ENCODE measurements at places on chromosomes 2 and 18.

GRCh38 chr2:67294218-67294617 is 102.9 kb upstream of the ETAA1 start:
- no peak for DNase-seq

GRCh38 chr2:232574674-232575403 is 24.4 kb downstream of the EIF4E2 start:
- no peak for DNase-seq

GRCh38 chr2:70673041-70673647 is 94.9 kb downstream of the ADD2 start:
- no peak for DNase-seq

DNA sequence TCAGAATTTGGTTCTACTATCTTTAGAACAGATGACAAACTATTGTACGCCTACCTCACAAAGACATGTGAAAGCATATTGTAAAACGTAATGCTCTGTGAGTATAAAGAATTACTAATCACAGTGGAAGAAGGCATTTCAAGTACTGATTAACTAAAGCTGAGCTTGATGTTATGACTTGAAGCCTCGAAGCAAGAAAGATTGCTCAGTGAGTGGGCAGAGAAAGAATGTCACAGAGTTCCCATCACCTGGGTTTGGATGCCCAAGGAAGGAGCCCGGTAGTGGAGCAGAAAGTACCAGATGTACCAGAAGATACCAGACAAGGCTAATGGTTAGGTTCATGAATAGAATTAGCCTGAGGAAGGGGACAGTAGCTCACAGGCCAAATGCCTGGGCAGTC is 39.5 kb upstream of the FAM110C start:
- DNase-seq = no peak

- no peak for DNase-seq
Measured at GRCh38 chr2:10531874-10532637, 83.9 kb upstream of the ODC1 start.

GRCh38 chr2:227320305-227321094 is 4.6 kb upstream of the MFF start:
- DNase-seq = no peak

DNA sequence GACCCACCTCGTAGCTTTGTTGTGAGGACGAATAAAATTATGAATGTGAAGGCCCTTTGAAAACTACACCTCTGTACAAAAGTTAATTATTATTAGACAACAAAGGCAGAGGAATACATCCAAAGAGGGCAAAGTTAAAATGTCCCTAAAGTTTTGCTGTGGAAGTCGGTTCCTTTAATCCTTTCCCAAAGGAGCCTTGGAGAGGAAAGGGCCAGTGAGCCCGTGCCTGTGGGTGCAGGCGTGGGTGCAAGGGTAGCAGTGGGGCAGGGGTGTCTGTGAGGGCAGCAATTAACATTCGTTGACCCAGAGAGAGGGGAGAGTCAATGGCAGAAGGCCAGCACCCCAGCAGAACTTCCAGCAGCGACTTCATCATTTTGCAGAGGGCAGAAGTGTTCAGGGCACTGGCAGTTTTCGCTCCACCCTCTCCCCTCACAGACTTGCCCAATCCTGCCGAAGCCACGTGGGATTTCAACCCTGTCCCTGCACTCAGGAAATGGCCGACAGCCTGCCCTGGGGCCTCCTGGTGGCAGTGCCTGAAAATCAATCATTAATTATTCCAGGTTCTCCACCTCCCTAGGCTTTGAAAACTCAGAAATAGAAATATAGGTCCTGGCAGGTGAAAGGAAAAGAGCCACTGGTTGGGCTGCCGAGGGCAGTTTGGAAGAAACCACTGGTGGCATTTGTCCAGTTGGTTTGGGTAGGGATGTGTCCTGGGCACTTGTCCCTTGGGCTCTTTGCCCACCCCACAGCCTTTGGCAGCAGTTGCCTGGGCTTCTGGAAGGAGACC is 4.2 kb upstream of the PAX8 start:
- peak; percentile 34 for DNase-seq

- DNase-seq = no peak
Measured at GRCh38 chr2:102444233-102444632, 21.3 kb downstream of the IL18RAP start.

GRCh38 chr2:229486673-229487072 is 215.6 kb upstream of the PID1 start:
- DNase-seq = no peak

DNA sequence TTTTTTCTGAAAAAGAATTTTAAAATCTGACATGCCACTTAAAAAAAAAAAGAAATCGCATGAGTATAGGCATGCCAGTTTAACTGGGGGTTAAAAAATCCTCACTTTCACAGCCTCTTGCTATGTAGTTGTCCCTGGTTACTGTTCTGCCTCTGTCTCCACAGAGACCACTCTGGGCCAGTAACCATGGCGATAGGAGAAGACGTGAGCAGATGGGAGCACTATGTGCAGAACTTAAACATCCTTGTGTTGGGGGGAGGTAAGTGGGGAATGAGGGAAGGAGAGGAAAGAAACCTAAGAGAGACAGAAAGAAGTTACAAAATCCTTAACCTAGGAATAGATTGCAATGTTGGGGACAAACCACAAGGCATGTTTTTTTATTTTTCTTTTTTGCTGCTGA is 75.9 kb upstream of the CYRIA start:
- no peak for DNase-seq

DNA sequence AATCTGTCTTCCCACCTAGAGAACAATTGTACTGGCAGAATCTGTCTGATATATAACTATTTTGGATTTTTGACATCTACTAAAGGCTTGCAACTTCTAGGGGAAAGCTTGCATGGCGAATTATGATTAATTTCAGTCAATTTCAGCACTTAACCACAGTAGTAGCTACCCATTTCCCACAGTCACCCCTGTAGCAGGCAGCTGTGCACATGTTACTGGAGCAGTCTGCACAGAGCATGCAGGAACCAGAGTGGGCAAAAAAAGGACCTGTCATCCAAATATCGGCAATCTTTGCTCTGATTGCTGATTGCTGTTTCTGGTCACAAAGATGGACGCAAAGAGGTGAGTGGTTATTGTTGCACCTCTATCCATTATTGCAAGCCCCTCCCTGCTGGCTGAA is 473.3 kb downstream of the SPAG16 start:
- no peak for DNase-seq

- DNase-seq = no peak
Measured at GRCh38 chr2:42765686-42766085, 1.8 kb upstream of the OXER1 start.

- DNase-seq = no peak
Measured at GRCh38 chr2:157185476-157186227, 71.9 kb upstream of the GALNT5 start.

GRCh38 chr18:28115149-28115550 is 61.8 kb downstream of the CDH2 start:
- peak; percentile 100 for DNase-seq

- peak; percentile 94 for DNase-seq
Measured at GRCh38 chr2:135786823-135787222, 45.2 kb downstream of the UBXN4 start.

DNA sequence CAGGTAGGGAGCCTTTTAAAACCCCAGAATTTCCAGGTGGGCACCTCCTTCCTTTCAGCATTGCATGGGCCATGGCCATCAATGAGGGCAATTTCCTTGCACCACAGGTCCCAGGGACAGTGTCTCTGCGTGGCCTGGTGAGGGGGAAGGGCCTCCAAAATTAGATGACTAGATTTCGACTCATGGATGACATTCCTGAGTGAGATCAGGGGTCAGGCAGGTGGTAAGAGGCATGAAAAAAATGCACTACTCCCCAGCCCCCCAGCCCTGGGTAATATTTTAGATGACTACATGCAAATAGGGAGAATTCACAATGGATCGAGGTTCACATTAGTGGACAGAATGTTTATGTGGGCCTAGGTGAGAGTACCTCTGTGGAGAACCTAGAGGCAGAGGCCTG is 19.0 kb upstream of the IGFBP5 start:
- no peak for DNase-seq

- no peak for DNase-seq
Measured at GRCh38 chr2:174780191-174780840, 16.0 kb upstream of the CHRNA1 start.

- no peak for DNase-seq
Measured at GRCh38 chr2:166158546-166158945, 30.7 kb upstream of the SCN1A start.

DNA sequence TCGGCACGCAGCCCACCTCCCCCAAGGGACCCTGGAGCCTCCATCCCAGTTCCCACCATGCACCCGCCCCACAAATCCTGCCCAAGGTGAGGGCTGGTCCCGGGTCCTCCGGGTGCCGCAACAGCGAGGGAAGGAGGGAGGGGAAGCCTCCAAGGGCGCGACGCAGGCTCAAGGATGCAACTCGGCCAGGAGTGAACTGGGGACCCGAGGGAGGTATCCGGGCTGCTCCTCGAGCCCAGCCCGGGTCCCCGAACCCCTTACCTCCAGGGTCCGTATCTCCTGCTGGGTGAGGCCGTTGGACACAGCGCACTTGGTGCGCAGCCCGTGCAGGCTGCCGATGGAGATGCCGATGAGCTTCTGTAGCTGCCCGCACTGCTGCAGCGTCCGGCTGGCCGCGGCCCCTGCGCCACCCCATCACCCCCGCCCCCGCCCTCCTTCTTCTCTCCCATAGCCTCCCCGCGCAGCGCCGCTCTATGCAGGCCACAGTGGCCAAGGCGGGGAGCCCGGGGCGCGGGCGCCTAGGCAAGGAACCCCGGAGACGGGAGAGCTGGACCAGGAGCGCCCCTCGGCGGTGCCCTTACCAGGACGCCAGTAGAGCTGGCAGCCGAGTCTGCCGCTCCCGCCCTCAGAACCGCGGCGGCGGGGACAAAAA is 124.1 kb downstream of the ANKRD30BL start:
- DNase-seq = no peak

GRCh38 chr2:141806090-141806489 is 324.7 kb downstream of the LRP1B start:
- no peak for DNase-seq

DNA sequence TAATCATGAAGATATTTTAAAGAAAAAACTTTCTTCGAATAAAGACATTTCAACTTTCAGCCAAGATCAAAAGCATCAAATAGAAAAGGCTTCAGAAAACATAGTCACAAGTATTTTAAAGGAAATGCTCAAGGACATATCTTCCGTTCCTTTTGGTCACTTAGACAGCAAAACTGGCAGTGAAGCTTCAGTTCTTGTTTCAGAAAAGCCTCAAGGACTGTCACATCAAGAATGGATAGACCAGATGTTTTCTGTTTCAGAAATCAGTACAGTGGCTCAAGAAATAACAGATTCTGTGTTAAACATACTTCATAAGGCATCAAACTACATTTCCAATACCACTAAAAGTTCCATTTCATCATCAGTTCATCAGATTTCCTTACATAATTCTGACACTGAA is 51.8 kb downstream of the FSIP2 start:
- no peak for DNase-seq

- no peak for DNase-seq
Measured at GRCh38 chr18:77544792-77545191, 295.1 kb downstream of the GALR1 start.

GRCh38 chr18:32753656-32754260 is 19.1 kb downstream of the KLHL14 start:
- no peak for DNase-seq

GRCh38 chr18:79790996-79791972 is 6.5 kb upstream of the KCNG2 start:
- peak; percentile 92 for DNase-seq

DNA sequence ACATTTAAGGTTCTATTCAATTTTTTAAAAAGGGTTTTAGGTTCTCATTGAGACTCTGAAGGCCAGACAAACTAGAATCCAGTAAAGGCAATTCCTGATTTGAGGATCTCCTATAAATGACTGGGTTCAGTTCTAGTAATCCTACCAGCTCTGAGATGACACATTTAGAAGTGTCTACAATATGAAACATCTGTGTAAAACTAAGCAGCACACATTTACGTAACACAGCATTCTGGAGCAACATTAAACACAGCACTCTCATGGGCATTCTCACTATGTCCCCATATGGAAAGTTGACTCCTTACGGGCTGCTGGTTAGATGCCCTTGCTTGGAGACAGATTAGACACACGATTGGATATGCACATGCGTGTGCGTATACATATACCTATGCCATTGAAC is 114.4 kb downstream of the ZNF385B start:
- no peak for DNase-seq

- no peak for DNase-seq
Measured at GRCh38 chr2:239034561-239035341, 186.9 kb downstream of the TWIST2 start.

GRCh38 chr2:120245520-120246332 is 6.9 kb upstream of the RALB start:
- peak; percentile 64 for DNase-seq

Data from NCI-H226 (cell line).